WERI-Rb-1 (cell line): ENCODE measurements at places on chromosomes 1 and 21.

DNA sequence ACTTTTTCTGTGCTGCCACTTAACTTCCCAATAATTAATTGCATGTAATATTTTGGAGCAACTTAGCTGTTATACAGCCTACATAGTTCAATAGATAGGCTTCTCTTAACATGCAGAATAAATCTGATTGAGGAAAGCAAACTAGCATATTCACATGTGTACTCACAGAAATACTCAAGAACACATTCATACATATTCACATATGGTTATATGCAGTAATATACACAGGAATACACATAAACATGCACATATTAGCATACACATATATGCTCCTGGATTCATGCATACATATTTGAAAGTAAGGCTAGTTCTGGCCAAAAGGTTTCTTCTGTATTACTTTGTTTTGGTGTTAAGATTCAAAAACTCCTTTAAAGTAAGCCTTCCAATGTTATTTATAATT, 73.1 kb downstream of the HMCN1 start:
- DNase-seq: no peak

GRCh38 chr1:107147843-107148242, 7.0 kb downstream of the NTNG1 start:
- DNase-seq: no peak

DNA sequence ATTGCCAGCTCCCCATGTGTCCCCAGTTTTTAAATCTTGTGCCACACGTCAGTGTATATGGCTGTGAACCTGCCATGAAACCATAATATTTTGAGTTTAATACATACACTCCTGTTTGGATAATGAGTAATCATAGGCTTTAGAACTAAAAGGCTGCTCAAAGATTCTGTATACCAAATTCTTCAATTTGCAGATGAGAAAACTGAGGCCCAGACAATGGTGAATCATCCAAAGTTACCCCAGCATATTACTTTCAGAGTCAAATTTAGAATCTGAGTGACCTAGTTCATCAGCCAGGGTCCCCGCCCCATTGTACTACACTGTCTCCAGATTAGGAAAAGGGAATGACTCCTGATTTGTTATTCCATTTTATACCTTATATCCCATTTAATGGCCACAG, 224.6 kb downstream of the FGGY start:
- DNase-seq: no peak

DNA sequence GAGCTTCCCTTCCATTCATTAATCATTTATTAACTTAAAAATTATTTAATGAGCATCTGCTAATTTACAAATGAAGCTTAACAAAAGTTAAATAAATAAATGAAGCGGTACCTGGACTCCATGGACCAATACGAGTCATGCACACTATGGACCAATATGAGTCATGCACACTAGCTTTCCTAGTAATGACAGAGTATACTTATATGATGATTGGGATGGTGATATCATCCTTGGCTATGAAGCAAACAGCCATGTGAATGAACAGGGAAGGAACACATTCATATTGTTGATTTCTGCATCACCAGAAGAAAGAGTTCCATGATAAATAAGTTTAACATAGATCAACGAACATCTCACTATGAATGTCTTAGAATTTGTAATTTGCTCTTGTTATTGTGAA, 109.9 kb downstream of the SPAG17 start:
- DNase-seq: no peak

DNA sequence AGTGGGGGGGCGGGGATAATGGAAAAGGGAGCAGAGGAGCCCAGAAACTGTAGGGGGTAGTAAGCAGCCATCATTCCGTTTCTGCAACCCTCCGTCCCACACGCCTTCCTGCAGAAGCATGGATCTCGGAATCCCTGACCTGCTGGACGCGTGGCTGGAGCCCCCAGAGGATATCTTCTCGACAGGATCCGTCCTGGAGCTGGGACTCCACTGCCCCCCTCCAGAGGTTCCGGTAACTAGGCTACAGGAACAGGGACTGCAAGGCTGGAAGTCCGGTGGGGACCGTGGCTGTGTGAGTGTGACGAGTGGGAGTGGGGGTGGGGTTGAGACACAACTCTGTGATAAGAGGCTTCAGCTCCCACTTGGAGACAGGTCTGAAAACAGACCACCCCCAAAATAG, 706 bp downstream of the CREB3L4 start:
- peak; percentile 71 for DNase-seq

GRCh38 chr1:214997685-214998084, 84.9 kb upstream of the KCNK2 start:
- no peak for DNase-seq

DNA sequence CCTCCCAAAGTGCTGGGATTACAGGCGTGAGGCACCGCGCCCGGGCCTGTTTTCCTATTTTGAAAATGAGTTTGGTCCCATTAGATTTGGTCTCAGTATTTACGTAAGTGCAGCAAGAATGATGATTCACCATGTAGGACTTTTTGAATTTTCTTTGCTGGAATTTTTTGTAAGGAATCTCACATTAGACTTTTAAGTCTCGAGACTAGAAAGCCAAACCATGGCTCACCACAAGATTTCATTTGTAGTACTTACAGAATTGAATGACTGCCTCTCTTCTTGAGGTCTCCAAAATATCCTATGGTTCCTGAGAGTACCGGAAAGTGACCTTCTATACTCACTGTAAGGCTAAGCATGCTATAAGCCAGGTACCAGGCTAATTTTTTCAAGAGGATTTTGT, 325 bp downstream of the OR14A2 start:
- no peak for DNase-seq

- no peak for DNase-seq
Observed at GRCh38 chr1:60054374-60054773, 19.2 kb downstream of the C1orf87 start.

GRCh38 chr21:29323189-29323588, 24.5 kb downstream of the BACH1 start:
- DNase-seq: no peak

- no peak for DNase-seq
Observed at GRCh38 chr1:34779526-34779925, 1.5 kb upstream of the GJB3 start.

- no peak for DNase-seq
Observed at GRCh38 chr1:52210044-52210443, 68.2 kb downstream of the ZFYVE9 start.

DNA sequence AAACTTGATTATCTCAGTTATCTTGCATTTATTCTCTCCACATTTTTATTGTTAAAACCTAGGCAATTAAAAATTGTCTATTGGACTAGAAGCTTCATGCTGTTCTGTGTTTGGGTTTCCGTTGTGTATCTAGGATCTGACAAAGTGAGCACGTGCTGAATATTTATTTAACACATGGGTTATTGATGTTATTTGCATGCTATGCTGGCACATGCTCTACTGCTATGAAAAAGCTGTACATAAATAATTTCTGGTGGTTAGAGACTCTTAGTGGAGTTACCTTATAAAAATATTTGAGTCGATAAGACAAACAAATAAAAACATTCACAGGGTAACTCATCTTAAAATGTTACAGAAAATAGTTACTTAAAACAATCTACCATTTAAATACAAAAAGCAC, 1769.7 kb downstream of the MRPL39 start:
- no peak for DNase-seq

- no peak for DNase-seq
Observed at GRCh38 chr1:113282893-113283285, 107.4 kb upstream of the MAGI3 start.

DNA sequence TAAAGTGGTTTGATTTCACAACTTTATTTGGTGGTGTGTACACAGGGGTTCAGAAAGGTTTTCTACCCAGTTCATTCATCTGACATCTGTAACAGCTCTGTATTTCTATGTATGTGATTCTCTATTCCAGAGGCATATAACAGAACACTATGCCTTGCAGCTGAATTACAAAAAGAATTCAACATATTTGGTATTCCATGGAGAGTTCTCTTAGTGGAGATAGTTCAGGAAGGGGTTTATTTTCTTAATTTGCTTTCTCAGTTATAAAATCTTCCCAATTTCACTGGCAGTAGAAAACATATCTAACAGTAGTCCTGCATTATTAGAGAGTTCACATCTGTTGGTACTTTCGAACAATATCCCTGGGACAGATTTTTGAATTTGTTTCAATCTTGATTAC, 207.9 kb upstream of the LYPLAL1 start:
- no peak for DNase-seq

DNA sequence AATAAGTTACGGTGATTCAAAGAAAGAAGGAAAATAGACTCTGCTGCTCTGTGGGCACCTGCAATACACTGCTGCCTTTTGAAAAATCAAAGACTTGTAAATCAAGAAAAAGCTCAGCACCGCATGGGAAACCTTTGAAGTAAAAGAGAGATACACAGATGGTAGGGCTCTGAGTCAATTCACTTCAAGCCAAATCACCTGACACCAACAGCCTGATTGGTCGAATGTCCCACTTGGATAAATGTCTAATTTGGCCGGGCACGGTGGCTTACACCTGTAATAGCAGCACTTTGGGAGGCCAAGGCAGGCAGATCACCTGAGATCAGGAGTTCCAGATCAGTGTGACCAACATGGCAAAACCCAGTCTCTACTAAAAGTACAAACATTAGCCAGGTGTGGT, 19.2 kb upstream of the RCAN3 start:
- DNase-seq: no peak

DNA sequence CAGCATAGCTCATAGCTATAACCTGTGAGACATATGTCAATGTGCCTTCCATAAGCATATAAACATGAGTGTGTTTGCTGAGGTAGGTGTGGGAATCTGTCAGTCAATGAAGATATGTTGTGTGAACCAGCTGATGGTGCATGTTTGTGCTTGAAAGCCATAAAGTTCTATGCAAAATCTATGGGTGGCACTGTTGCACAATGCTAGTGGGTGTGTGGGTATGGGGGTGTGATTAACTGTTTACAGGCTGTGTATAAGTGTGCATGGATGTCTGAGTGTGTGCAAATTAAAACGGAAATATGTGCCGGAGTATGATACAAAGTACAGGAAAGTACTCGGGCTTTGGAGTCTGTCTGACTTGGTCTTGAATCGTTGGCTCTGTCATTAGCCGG, 1.0 kb upstream of the ATP2B4 start:
- DNase-seq: peak; percentile 78

DNA sequence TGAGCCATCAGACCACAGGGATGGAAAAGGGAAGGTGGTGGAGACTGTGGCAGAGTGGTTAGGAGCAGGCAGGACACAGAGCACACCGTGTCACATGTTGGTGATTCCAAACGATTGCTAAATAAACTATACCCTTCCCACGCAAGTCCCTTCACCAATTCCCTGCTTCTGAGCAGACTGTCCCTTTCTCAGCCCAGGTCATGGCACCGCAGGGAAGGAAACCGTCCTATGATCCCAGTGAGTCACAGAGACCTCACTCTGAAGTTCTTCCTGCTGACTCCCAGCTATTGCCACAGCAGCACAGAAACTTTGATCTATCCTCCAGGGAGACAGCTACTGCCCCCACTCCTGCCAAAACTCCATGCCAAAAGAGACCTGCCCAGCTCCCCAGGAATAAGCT, 19.2 kb downstream of the RIMS3 start:
- DNase-seq: no peak

DNA sequence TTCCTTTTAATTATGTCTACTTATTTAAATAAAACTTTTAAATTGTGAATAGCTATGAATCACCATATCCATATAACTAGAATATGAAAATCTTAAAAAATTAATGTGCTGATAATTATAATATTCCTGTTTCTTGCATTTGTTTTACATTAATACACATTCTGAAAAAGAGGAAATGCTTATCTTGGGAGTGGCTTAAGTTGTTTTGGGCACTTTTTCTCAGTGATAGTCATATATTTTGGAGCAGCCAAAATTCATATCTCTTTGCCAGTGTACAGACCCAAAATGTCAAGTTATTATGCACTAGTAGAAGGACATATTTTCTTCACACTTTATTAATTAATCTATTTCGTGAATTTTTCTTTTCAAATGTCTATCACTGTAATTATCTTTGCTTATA, 838.5 kb downstream of the USP25 start:
- no peak for DNase-seq

DNA sequence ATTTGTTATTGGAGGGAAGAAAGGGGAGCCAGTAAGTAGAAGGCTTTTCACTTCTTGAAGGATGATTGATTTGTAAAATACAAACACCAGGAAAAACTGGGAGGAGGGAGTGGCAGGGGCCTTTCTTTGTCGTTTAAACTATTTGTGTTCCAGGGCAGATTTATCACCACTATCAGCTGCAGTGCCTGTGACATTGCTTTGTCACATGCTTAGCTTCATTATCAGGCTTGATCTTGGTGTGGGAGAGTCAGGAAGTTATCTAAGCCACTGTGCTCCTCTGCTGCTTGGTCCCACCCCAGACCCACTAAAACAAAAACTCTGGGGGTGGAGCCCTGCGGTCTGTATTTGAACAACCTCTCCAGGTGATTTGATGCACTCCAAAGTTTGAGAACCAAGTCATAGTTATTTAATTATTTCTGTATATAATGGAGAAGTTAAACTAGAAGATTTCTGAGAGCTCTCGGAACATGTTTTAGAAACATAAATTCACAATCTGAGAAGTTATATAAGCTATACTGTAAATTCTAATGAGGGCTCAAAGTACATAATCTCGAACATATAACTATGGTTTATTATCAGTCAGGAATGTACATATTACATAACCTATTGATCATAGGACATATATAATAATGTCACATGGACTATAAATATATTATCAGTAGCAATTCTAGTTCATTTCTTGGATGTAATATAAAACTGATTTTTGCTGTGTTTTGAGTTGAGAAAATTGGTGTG, 87.9 kb downstream of the CDC14A start:
- no peak for DNase-seq
